ENCODE measurements at places on chromosomes 7 and 10. TPM values are rescaled to one million over a fixed set of nuclear protein-coding genes. Genes with fewer than 3 reads are reported as not detected.

DNA sequence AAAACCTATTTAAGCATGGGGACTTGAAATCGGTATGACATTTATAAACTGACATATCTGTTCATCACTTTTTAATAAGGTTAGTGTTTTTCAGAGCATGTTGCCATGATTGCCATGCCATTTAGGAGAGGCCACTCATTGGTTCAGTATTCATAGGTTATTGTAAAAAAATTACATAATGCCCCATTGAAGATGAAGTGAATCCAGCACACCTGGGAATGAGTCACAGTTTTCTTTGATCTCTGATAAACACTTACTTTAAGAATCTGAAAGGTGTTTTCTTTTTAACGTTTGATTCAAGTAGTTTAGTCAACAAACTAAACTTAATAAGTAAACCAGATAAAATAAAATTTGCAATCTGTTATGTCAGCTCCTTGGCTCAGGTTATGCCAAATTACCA is 278.3 kb downstream of the ARL4A start:
- H3K36me3 ChIP-seq, result no peaks in the 10 kb centered on the region
- H3K4me1 ChIP-seq, result no peaks in the 10 kb centered on the region
- H3K4me3 ChIP-seq, result no peak overlapping the region
- H3K27me3 ChIP-seq, result no peaks in the 10 kb centered on the region
- H3K27ac ChIP-seq, result no peak overlapping the region
- DNase-seq, result no peak

GRCh38 chr7:30688718-30689221 is 6.5 kb upstream of the CRHR2 start:
- no peaks in the 10 kb centered on the region for H3K4me1 ChIP-seq
- H3K4me3 ChIP-seq, result no peak overlapping the region

GRCh38 chr10:44178856-44179255 is 206.0 kb downstream of the CXCL12 start:
- no peak for DNase-seq
- peaks cover 12% of the 10 kb centered on the region for H3K4me1 ChIP-seq
- H3K4me3 ChIP-seq, result no peak overlapping the region
- H3K36me3 ChIP-seq, result no peaks in the 10 kb centered on the region
- peaks cover 8% of the 10 kb centered on the region for H3K27me3 ChIP-seq
- no peak overlapping the region for H3K27ac ChIP-seq

- no peak overlapping the region for H3K27ac ChIP-seq
- no peaks in the 10 kb centered on the region for H3K27me3 ChIP-seq
- H3K4me3 ChIP-seq, result no peak overlapping the region
- no peaks in the 10 kb centered on the region for H3K36me3 ChIP-seq
- peaks cover 20% of the 10 kb centered on the region for H3K4me1 ChIP-seq
These were observed 67.2 kb downstream of the CAMK1D start for GRCh38 chr10:12416344-12417050.

- H3K27ac ChIP-seq, result no peak overlapping the region
- DNase-seq, result no peak
- H3K36me3 ChIP-seq, result no peaks in the 10 kb centered on the region
- no peak overlapping the region for H3K4me3 ChIP-seq
- no peaks in the 10 kb centered on the region for H3K27me3 ChIP-seq
- H3K4me1 ChIP-seq, result no peaks in the 10 kb centered on the region
These were observed 109.8 kb upstream of the PALS2 start for GRCh38 chr7:24463474-24463873.

- no peak overlapping the region for H3K27ac ChIP-seq
- H3K4me3 ChIP-seq, result no peak overlapping the region
- no peaks in the 10 kb centered on the region for H3K36me3 ChIP-seq
- H3K4me1 ChIP-seq, result peaks cover 8% of the 10 kb centered on the region
- DNase-seq, result peak; percentile 21
These were observed 53.9 kb downstream of the NOC3L start for GRCh38 chr10:94308866-94309265.

The GPNMB gene
- total RNA-seq, result 380 TPM

The GOLGA7B gene
- not detected for total RNA-seq

All from osteoblast (primary cell).